ENCODE measurements at places on chromosomes 2 and 18.

DNA sequence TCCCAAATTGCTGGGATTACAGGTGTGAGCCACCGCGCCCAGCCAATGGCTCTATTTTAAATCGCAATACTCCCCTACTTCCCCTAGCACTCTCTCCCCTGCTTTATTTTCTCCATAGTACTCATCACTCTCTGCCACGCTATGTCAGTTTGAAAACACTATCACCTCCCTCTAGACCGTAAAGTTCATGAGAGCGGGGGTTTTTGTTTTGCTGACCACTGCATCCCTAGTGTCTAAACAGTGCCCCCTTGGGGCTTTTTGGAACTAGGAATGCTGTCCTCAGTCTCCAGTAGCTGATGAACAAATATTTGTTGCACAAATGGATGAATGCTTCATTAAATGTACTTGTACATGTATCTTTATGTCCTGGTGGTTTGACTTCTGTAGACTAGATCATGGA, 44.1 kb downstream of the ATOH8 start:
- DNase-seq = no peak

DNA sequence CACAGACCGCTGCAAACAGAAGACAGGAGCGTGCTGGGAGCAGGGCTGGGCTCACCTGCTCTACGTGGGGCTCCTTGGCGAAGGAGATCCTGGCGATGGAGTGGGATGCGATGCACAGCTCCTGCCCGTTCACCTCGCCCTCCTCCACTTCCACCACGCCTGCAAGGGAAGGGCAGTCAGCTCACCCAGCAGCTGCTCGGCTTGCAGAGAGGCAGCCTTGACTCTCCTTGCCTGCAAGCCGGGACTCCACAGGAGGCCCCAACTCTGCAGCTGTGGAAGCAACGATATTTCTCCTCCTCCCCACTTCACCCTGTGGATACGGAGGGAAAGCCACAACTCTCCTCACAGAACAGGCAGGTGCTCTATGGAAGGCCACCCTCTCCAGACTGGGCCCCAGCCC, 35.1 kb downstream of the THAP4 start:
- no peak for DNase-seq

- DNase-seq = no peak
Observed at GRCh38 chr2:3827673-3828575, 124.5 kb downstream of the DCDC2C start.

GRCh38 chr2:101729521-101730190, 32.1 kb downstream of the MAP4K4 start:
- no peak for DNase-seq

DNA sequence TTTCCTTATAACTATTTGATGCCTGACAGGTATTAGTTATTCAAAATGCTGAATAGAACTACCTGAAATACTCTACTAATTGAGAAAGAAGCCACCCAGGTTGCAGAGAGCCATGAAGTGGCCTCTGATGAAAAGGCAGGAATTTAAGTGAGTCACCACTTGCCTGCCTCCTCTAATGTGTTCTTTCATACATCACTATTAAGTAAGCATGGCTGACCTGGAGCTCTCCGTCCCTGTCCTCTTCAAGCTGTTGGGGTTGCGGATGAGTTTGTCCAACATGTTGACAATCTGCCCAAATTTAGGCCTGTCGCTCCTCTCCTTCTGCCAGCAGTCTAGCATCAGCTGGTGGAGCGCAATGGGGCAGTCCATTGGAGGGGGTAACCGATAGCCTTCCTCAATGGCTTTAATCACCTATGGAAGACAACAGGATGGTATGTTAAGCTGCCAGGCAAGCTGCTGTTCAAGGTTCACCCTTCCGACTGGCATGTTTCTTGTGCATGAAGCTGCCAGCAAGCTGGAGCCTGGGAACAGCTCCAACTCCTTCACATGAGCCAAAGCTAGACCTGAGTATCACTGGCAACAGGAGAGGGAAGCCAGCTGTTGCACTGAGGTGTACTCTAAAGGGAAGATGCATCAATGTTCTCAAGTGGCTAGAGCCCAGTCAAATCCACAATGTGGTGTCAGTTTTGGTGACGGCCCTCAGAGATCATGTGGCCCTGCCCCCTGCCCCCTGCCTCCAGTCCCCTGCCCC, 142.2 kb downstream of the EPHA4 start:
- DNase-seq = no peak

- DNase-seq = no peak
Observed at GRCh38 chr2:80154231-80154915, 150.2 kb downstream of the LRRTM1 start.

- DNase-seq = no peak
Observed at GRCh38 chr18:77164763-77165485, 32.3 kb upstream of the MBP start.

DNA sequence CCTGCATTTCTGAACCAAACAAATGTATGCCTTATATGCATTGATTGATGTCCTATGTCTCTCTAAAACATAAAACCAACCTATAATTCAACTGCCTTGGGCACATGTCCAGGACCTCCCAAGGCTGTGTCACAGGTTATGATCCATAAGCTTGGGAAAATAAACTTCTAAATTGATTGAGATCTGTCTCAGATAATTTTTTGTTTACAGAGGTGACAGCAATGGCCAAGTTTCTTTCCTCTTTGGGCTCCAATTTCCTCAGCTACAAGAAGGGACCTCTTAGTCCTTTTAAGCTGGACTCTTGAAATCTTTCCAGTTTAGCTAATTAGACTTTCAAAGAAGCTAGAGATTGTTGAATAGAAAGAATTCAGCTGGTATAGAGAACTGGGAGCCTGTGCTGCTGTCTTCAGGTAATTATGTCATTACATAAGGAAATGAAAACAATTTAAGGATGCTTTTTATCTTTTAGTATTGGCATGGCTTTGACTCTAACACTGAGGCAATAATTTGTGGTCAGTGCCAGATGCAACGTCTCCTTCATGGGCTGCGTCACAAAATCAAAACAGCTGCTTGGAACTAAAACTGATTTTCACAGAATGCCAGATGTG, 412.1 kb upstream of the TRIB2 start:
- DNase-seq = no peak

DNA sequence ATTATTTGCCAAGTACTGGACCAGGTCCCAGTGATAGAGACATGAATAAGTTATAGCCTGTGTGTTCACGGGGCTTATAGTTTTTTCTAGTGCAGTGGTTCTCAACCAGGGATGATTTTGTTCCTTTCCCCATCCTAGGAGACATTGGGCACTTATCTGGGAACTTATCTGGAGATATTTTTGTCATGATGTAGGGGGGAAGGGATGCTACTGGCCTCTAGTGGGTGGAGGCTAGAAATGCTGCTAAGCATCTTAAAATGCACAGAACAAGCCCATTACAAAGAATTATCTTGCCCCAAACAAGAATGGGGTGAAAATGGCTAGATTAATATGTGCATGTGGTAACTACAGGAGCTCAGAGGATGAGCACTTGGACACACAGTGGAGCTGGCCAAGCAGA, 75.2 kb downstream of the KLHL29 start:
- DNase-seq = no peak
